ENCODE measurements at places on chromosomes 12 and 14. TPM values are rescaled to one million over a fixed set of nuclear protein-coding genes. Genes with fewer than 3 reads are reported as not detected.

KIF26A gene
- 1.3 TPM for total RNA-seq

PAX9 gene
- not detected for total RNA-seq

NEUROD4 gene
- total RNA-seq: not detected

CDCA4 gene
- 1.4 TPM for total RNA-seq

GARIN6 gene
- total RNA-seq: not detected

GPR84 gene
- not detected for total RNA-seq

TEDC1 gene
- total RNA-seq: 10.6 TPM

BICDL1 gene
- 9.4 TPM for total RNA-seq

SALL2 gene
- total RNA-seq: 0.68 TPM

SLC22A17 gene
- total RNA-seq: 3.6 TPM

INSM2 gene
- total RNA-seq: not detected

SLC16A7 gene
- 5.9 TPM for total RNA-seq

KLRD1 gene
- 0.53 TPM for total RNA-seq

CHFR gene
- 14.2 TPM for total RNA-seq
